ENCODE measurements at places on chromosomes 11 and 22.

- peak; percentile 50 for DNase-seq
Observed at GRCh38 chr11:118939953-118940598, 14.3 kb upstream of the BCL9L start.

GRCh38 chr11:76955459-76956114, 78.6 kb upstream of the B3GNT6 start:
- DNase-seq: no peak

- DNase-seq: peak; percentile 52
Observed at GRCh38 chr11:66744485-66745355, 15.7 kb upstream of the SPTBN2 start.

- no peak for DNase-seq
Observed at GRCh38 chr11:69936771-69937170, 117.6 kb upstream of the FGF3 start.

DNA sequence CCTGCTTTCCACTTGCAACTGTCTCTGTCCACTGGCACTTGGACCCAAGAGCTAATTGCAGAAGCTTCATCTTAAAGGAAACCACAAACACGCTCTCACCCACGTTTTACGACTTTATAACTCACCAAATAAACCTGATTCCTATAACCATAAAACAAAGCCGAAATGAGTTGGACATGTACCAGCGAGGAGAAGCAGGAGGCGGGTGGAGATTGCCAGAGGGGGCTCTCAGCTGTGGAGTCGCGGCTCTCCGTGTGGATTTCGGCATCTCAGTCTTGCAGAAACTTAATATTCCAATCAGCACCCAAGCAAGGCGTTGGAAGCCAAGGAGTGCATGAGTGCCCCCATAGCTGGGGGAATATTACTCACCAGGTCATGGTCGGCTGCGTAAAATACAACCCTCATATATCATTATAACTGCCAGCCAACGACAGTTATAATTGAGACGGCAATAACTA, 483.6 kb downstream of the MN1 start:
- no peak for DNase-seq

DNA sequence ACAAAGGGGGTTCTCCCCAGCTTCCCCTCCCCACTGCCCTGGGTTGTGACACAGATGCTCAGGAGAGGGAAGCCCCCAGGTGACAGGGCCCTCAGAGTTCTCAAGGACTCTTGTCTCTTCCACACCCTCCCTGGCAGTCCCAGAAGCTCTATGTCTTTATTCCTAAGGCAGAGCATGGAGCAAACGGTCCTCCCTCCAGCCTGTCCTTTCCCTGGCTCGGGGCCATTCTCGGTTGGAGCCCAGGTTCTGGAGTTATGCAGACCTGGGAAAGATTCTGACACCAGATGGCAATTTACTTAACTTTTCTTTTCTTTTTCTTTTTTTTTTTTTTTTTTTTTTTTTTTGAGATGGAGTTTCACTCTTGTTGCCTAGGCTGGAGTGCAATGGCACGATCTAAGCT, 186.6 kb downstream of the CEP164 start:
- DNase-seq: no peak

GRCh38 chr11:28461338-28461737, 353.1 kb downstream of the METTL15 start:
- peak; percentile 79 for DNase-seq

DNA sequence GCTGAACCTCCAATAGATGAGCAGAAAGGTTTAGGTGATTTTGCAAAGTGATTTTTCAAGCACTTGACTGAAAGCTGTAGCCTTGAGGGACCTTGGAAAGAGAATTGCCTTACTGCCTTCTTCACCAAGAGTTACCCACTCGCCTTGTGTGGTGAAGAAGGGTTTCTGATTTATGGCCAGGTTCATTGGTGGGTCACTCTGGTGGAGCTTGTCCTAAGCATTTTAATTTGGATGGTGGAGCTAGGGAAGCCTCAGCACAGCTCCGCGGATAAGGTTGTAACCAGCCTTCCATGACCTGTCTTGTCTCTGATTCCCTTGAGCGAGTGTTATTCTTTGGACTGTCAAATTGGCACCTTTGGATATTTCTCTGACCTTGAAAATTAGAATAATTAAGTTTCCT, 226.4 kb downstream of the FAT3 start:
- no peak for DNase-seq

GRCh38 chr11:29962243-29962642, 54.6 kb downstream of the KCNA4 start:
- DNase-seq: peak; percentile 0

DNA sequence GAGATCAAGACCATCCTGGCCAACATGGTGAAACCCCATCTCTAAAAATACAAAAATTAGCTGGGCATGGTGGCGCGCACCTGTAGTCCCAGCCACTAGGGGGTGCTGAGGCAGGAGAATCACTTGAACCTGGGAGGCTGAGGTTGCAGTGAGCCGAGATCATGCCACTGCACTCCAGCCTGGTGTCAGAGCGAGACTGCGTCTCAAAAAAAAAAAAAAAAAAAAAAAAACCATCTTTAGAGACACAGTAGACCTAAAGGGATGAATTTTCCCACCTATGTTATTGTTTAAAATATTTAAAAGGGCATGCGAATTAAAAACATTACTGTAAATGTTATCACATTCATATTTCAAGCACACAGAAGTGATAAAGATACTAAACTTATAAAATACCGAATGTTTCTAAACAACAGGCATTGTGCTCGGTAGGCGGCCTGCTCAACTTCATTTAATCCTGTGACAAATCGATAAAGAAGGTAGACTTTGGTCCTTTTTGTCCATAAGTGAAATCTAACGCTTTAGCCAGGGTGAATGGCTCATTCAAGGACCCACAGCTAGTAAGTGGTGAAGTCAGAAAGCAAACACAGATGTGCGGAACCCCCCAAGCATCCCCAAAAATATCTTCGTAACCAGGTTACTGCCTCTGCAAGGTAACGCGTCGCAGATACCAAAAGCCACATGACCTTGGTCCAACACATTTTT, 16.1 kb downstream of the NCAPD3 start:
- DNase-seq: peak; percentile 16

- DNase-seq: no peak
Observed at GRCh38 chr22:44943701-44944324, 66.0 kb downstream of the PHF21B start.

DNA sequence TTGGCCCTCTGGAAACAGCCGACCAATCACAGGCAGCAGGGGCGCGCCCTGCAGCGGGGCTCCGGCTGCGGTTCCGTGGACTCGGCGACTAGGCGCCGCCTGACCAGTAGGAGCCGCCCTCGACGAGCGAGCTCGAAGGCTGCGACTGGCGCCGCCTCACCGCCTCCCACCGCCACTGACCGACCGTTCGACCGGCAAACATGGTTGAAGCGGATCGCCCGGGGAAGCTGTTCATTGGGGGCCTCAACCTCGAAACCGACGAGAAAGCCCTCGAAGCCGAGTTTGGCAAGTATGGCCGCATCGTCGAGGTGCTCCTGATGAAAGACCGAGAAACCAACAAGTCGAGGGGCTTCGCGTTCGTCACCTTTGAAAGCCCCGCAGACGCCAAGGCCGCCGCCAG, at the start of gene RBMXL2:
Gene RBMXL2 (plus strand): TSS at position 78 of the 400 bp plus-strand sequence. CDS start 123 bp downstream, at position 201.
- no peak for DNase-seq

- no peak for DNase-seq
Observed at GRCh38 chr11:8344346-8344745, 80.7 kb upstream of the LMO1 start.

DNA sequence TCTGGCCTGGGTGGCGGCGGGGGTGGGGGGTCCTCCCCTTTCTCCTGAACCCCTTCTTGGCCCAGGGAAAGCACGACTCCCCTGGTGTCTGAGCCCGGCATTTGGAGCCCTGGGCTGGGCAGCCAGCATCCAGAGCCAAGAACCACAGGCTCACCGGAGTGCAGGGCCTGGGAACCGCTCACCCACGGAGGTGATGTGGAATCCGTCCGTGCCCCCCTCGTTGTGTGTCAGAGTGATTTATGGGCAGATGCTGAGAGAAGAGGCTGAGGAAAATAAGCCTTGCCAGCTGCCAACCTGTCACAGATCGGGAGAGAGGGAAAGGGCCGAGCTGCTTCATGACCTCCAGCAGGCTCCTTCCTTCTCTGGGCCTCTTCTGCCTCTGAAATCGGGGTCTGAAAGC, 33.7 kb downstream of the WNT11 start:
- no peak for DNase-seq

DNA sequence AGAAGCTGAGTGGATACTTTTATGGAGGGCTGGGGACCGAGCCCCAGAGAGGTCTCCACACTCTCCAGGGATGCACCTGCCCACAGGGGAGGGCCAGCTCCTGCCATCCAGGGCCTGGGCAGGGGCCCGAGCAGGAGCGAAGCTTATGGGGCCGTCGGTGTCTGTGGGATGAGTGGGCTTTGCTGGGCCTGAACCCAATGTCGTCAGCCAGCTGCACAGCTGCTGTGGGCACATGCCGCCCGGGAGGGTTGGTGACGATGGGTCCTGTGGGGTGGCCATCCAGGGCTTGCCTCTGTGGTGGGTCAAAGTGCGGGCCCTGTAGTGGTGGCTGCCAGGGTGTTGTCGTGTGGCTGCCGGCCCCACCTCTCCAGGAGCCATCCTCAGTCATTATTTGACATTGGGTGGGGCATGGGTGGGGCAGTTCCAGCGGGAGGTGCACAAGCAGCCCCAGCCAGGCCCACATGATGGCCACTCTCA, 447.1 kb downstream of the TBC1D22A start:
- DNase-seq: no peak

- peak; percentile 78 for DNase-seq
Observed at GRCh38 chr11:64225608-64226506, at the start of the genes NUDT22 and TRPT1. TSS of gene NUDT22 (plus strand) at chr11:64226274. CDS start at chr11:64226653, 379 bp downstream. TSS of gene TRPT1 (minus strand) at chr11:64226186. CDS start at chr11:64225860, 326 bp downstream.

DNA sequence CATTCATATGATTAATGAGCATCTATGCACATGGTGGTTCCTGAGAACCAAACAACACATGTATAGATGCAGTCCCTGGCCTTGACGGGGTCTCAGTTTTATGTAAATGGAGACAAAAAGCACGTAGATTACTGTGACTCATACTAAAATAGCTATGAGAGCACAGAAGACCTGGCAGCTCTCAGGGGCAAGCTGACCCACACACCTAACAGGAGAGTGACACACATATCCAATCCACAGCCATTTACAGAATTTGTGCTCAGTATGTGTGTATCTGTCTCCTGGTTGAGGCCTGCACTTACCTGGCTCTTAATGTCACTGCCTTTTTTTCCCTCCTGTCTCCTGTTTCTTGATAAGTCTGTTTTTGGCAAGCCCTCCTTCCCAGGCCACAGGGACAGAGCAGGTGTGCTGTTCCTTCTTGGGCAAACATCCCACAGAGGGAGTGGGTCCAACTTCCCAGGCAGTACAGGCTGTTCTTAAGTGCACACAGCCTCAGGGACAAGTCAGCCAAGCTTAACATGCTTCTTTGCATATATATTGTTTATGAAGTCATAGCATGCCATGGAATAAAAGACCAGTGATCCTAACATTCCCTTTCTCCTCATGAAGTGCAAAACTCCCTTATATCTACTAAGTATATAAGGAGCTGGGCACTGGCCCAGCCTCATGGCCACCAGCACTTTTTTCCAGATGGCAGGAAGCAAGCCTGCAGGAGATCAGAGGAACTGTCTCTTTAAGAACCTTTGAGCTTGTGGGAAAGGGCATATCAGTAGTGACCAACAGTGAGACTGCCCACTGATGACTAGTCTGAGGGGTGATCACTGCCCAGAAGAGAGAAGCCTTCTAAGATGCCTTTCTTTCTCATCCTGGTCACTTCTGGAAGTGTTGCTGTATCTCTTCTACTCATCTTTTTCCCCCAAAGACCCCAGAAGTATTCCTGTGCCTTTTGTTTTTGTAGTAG, 124.7 kb upstream of the CCDC90B start:
- no peak for DNase-seq

DNA sequence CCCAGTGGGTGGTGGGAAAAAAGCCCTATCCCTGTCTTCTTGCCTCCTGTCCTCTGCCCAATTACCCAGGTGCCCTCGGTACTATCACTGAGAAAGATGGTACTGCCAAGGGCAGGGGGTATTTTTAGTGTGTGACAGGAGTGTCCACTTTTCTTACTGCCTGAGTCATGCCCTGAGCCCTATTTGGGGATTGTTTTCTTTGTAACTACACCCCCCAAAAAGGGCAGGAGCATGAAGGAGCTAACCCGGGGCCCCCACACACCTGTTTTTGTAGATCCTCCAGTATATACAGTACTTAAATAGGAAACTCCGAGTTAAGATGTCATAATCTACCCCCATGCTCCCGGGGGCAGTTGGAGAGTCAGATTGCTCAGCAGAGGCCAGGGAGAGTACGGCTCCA, 3.8 kb downstream of the SMTNL1 start:
- DNase-seq: no peak

- peak; percentile 92 for DNase-seq
Observed at GRCh38 chr11:17012712-17013547, 1.3 kb downstream of the PLEKHA7 start.

DNA sequence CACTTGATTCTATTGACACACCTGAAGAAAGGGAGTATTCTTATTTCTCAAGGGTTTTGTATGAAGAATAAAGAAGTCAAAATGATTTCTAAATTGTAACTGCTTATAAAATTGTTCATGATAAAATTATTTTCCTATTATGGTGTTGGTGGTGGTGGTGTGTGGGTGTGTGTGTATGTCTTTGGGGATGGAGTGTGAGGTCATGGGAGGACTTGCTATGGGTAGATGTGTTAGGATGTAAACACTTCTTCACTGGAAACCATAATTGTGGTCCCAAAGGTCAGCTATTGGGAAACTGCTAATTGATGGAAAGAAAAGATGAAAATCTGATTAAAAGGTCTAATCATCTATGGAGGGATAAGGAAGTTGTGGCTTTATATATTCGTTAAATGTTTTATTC, 5.1 kb downstream of the TRIM22 start:
- DNase-seq: no peak

DNA sequence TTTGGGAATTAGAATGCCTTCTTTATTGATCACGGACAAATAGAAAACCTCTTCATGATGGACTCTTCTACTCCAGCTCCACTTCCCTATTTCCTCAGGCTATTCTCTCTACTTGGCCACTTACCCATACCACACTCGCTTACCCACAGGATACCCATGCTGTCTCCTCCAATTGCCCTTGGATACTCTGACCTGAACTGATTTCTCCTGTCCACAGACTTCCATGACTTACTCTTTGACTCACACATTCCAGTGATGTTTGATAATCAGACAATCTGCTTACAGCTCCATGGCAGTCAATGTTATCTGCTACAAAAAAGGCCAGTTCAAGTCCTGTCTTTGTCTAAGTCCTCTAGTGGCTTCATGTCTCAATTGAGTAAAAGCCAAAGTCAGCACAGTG, 292.0 kb upstream of the CTSC start:
- DNase-seq: no peak

Data from iris pigment epithelial cell (primary cell).